ENCODE measurements at places on chromosomes 12 and 14.
A peak's percentile ranks its signal among the peaks of the same experiment; 100 is the strongest.

DNA sequence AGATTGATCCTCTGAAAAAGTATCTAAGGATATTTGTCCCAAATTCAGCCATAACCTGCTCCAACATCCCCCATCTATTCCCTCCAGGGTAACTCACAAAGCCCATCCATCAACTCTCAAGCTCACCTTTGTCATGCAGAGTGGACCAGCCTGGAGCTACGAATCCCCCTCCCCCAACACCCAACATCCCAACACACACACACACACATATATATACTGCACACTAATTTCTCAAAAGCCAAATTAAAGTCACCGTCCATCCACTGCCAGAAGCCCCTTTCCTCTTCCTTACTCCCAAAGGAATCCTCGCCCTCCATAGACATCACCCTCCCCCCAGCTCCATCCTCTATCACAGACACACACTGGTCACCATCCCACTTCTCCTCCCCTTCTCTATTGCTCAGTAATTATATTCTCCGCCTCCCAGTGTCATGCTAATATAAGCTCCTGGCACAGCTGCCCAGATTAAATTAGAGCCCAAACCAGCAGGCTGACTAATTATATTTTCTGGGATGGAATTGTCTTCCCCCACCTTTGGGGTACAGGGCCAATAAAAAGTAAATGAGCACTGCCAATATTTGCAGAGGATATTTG lies 13.5 kb upstream of the TESPA1 start:
- DNase-seq = peak; percentile 14

GRCh38 chr14:67426161-67426560 lies 14.2 kb upstream of the PLEK2 start:
- DNase-seq = peak; percentile 18

DNA sequence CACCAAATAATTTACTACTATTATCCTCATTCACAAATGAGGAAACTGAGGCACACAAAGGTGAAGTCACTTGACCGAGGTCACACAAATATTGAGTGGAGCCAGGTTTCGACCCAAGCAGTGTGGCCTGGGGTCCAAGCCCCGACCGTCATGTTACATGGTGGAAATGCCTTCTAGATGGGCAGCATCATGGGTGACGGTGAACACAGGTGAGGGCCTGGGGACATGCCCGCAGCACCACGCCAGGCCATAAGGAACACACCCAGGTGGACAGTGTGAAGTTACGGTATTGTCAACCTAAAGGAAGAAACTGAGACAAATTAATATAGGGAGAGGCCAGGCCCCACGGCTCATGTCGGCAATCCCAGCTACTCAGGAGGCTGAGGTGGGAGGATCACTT lies 35.3 kb upstream of the DYNC1H1 start:
- DNase-seq = no peak

GRCh38 chr14:89270439-89271227 lies 146.4 kb downstream of the FOXN3 start:
- no peak for DNase-seq

DNA sequence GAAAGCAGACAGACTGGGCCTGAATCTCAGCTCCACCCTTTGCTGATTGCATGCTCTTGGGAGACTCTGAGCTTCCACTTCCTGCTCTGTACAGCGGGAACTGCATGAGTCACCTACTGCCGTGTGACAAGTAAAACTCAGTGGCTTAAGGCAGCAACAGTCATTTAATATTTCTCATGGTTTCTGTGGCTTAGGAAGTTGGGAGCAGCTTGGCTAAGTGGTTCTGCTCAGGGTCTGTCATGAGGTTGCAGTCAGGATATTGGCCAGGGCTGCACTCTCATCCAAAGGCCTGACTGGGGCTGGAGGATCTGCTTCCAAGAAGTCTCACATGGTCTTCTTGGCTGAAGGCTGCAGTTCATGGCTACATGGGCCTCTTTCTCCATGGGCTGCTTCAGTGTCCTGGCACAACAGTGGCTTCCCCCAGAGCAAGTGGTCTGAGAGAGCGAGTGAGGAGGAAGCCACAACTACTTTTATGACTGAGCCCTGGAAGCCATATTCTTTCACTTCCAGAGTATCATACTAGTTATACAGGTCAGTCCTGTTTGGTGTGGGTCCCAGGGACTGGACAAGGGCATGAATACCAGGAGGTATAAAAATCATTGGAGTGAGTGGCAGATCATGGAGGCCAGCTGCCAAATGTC lies 49.7 kb downstream of the FAM222A start:
- DNase-seq = no peak

DNA sequence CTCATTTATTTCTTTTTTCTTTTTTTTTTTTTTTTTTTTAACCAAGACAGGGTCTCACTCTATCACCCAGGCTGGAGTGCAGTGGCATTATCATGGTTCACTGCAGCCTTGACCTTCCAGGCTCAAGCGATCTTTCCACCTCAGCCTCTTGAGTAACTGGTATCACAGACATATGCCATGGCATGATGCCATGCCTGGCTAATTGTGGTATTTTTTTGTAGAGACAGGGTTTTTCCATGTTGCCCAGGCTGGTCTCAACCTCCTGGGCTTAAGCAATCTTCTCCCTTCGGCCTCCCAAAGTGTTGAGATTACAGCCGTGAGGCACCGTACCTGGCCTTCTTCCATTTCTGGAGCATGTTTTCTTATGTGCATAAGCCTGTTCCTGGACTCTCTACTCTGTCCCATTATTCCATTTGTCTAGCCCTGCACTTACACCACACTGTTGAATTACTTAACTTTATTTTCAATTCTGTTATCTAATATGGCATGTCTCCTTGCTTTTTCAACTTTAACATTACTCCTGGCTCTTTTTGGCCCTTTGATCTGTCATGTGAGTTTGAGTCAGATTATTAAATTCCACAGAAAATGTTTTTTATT lies 47.9 kb upstream of the PTGDR start:
- DNase-seq = no peak

- no peak for DNase-seq
These were observed 22.4 kb downstream of the ACTN1 start for GRCh38 chr14:68956724-68957123.

GRCh38 chr12:51823875-51824565 lies 24.5 kb downstream of the FIGNL2 start:
- DNase-seq = peak; percentile 51

DNA sequence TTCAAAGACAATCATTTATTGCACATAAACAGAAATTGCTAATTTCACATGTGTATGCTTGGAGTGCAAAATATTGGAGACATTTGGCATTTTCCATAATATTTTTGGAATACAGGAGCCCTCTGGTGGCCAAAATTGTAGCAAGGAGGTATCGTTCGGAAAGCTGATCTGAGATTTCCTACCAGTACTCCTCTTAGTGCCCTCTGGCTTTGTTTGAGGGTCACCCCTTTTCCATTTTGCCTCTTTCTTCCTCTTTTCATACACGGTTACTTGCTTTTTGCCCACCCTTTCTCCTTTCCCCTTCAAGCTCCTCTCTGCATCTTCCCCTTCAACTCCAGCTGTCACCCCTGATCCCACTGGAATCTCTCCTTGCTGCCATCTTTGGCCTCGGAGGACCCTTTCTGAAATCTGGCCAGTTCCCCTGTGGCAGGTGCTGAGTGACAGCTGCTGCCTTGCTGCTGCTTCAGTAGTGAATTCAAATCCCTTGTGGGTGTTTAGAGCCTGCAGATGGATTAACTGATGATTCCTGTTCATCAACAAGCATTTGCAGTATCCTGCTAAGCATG lies 164.6 kb upstream of the PARP11 start:
- no peak for DNase-seq

- no peak for DNase-seq
These were observed 93.4 kb upstream of the TMEM233 start for GRCh38 chr12:119500209-119500608.

Measured in NCI-H1092 treated with DMSO at 0.1 percent for 48 hours (cell line).